Posterior cingulate gyrus (tissue), 11 donors: ENCODE measurements at places on chromosomes 1 and 21.

- no peak for DNase-seq
These were observed 88.7 kb downstream of the WLS start for GRCh38 chr1:68143633-68144032.

DNA sequence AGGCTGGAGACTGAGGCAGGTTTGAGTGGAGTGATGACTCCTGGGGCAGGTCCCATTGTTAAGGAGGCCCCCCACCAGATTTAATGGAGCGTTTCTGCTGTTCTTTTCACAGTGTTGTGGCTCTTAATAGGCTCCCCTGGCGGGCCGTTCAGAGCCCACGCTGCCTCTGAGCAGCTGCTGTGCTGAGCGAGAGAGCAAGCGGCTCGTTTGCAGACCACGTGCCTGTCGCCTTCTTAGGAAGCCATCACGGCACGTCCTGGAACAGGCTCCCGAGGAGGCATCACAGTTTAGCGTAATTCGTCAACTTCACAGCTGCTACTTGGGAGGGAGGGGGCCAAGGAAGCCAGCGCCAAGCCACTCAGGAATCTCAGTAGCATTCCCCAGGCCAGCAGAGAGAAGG lies 70.5 kb upstream of the CTTNBP2NL start:
- peak; percentile 69 for DNase-seq

GRCh38 chr1:21693732-21694131 lies 24.6 kb upstream of the RAP1GAP start:
- DNase-seq = no peak

GRCh38 chr1:114660238-114660637 lies 9.6 kb downstream of the DENND2C start:
- DNase-seq = no peak

DNA sequence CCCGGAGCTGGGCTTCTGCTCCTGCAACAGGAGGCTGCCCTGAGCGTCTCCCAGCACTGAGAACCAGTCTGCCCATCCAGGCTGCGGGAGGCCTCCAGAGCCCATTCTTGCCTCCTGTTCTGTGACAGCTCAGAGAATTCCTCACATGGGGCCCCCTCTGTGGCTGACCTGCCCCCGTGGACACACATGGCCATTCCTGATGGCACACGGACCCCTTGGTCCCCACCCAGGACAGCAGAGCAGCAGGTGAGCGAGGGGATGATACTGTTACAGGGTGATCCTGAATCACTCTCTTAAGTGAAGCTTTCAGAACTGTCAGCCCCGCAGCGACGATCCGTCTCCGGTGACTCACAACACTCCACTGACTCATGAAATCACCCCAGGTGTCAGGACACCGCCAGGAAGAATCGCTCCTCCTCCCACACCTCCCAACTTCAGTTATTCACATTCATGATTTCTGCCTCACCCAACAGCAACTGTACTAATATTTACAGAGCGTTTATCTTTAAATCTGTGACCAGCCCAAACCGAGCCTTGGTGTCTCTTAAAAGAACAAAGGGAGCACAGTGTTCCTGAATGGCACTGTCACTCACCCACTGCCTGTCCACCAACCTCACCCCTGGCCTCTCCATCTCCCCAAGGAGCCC lies 22.5 kb downstream of the CHD5 start:
- DNase-seq = peak; percentile 77
